Lower leg skin (tissue), 4 donors: ENCODE measurements at places on chromosomes 2 and 18. TPM values are rescaled to one million over a fixed set of nuclear protein-coding genes. Genes with fewer than 3 reads are reported as not detected.

The IL36G gene
- total RNA-seq, result 24.2 TPM

The ITPRIPL1 gene
- 0.84 TPM for total RNA-seq

- no peak for DNase-seq
These were observed 235.1 kb downstream of the CDCA7 start for GRCh38 chr2:173589604-173590275.

The FBXO48 gene
- 1.8 TPM for total RNA-seq
